ENCODE measurements at places on chromosomes 5 and 9.
A peak's percentile ranks its signal among the peaks of the same experiment; 100 is the strongest.

GRCh38 chr9:88925481-88925880, 65.8 kb upstream of the S1PR3 start:
- no peak for DNase-seq

DNA sequence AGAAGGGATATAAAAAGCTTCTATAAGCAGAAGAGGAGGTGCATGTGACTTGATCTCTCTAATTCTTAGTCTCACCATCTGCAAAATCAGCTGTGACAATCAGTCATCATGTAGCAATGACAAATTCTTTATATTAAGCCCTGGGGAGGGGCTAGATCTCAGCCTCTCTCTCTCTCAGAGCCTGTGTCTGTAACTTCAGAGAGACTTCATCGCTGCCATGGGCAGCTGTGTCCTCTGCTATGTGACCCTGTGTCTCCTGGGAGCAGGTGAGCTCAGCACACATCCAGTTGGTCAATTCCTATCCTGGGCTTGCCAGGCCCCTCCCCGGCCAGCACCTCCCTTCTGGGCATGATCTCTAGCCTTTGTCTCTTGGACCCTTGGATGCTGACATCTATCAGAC, 109.6 kb downstream of the ANKRD18B start:
- no peak for DNase-seq

GRCh38 chr5:151055336-151055735, 25.5 kb downstream of the TNIP1 start:
- no peak for DNase-seq

- DNase-seq, result no peak
These were observed 61.3 kb upstream of the MOCS2 start for GRCh38 chr5:53170746-53171349.

GRCh38 chr5:138351517-138351916, 968 bp upstream of the KDM3B start:
- DNase-seq, result no peak

DNA sequence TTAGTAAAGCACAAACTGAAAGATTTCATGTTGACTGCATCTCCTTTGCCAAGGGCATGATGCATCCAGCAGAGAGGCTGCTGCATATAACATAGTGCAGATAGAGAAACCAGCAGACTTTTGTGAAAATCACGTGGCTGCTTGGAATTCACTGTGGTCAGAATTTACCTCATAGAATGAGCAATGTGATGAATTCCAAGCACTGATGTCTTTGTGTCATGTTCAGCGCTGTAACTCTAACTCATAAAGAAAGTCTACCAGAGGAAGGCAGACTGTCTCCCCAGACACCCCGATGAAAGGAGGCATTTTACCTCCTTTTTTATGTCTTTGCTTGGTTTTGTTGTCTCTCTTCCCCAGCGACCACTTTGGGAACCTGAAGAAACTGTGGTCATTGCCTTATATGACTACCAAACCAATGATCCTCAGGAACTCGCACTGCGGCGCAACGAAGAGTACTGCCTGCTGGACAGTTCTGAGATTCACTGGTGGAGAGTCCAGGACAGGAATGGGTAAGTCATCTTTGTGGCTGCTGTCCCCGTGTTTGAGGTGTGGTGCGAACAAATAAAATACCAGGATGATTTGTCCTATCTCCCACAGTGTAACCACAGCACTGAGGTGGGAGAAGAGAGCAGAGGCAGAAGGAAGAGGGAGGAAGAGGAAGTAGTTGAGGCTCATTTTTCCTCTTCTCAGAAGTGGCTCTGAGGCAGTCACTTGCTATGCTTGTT, 42.0 kb downstream of the ITK start:
- DNase-seq, result no peak

- DNase-seq, result no peak
These were observed 409.3 kb upstream of the CLINT1 start for GRCh38 chr5:158268286-158268685.

DNA sequence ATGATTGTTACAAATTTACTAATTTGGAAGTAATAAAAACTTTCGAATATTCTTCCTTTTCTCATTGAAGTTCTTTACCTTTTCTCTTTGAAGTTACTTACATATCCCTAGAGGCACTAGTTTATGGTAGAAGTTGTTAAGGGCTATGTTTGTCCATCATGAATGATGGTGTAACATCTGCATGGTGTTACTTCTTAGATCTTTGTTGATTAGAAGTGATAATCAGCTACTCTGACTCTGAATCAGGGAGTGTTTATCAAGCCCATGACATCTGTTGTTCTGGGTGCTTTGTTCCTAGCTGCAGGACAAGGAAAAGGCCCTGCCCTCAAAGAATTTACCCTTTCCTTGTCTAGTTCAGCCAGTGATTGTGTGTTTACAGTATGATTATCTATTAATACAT, 32.9 kb downstream of the MAP3K1 start:
- no peak for DNase-seq

DNA sequence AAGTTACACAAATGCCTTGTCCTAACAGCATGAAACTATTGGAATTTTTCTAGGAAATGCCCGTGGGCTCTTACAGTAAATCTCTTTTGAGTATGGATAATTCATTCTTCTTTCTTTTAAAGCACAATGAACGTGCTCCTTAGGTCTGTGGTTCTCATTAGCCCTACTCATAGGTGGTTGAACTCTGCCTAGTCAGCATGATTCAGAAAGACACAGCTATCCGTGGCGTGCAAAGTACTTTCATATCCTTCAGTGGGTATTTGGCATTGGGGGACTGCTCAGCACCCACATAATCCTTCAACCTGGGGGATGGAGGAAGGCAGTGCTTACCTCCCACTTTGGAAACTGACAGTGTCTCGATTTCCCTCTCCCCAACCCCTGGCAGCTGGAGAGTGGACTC, 462.0 kb upstream of the CLINT1 start:
- no peak for DNase-seq

- peak; percentile 37 for DNase-seq
These were observed 44.2 kb downstream of the GSN start for GRCh38 chr9:121312169-121312568.

- DNase-seq, result no peak
These were observed 2.5 kb downstream of the SH3PXD2B start for GRCh38 chr5:172451771-172452197.

DNA sequence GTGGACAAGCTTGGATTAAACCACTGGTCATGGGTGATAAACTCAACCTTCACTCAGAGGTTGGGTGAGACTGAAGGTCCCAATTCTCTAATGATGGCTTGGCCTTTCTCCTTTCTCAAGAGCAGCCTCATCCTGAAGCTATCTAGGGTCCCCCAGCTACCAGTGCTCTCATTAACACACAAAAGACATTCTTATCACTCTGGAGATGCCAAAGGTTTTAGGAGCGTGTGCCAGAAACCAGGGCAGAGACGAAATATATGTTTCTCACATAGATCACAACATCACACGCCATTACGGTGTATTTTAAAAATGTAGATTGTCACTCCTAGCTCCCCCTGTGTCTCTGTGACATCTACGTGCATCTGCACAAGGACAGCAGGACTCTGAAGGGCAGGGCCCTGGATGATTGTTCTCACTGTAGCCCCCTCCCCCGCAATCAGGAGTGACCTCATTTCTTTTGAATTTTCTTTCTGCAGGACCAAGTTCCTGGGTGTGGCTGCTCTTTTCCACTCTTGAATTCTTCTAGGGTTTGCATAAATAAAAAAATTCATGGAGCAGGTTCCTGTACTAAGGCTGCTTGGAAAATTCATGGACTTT, 311.3 kb downstream of the GADD45G start:
- DNase-seq, result no peak

DNA sequence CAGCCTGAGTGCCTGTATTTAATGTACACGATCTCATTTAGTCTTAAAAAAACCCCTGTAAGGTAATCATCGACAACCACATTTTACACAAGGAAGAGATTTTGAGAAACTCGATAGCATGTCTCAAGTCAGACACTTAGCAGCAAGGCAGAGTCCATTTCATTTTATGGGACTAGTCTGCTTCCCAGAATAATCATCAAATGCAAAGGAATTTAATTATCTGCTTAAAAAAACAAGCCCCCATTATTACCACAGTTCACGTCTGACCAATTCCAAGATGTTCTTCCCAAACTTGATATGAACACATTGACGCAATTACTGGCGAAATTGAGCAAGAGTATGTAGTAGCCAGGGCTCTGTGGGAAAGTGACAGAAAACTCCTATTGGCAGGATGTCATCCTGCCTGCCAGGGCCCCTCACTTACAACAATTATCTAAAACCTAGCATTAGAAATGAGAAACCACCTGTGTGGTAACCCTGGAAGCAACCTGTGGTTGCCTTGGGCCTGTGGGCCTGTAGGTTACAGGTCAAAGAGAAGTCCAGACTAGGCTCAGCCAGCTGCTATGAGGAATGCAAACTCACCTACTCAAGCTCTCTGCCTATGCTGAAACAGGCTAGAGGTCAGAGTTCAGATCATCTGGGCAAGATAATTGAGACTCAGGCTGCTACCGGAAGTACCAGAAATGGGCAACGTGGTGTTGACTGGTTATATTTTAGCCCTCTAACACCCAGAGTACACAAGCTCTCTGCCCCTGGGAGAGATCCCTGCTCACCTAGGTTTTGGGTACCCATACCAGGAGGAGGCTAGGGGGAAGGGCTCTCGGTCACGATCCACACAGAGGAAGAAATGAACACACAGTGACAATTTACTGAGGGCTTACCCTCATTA, 1.6 kb downstream of the B4GALT1 start:
- peak; percentile 54 for DNase-seq

DNA sequence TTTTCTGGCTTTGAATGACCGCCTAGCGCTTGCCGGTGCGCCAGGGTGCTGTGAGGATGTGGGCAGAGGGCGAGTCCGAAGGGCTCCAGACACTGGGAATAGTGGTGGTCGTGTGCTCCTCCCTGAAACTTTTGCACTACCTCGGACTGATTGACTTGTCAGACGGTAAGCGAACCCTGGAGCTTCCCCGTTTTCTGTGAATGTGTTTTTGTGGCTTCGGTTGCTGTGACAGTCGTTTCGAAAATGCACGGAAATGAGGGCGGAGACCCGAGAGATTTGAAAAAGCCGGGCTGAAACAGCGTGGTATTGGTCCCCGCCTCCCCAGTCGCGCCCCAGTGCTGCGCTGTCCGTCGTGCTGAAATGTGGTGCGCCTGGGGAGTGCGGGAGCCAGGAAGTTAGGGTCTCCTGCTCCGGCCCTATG, 102.5 kb upstream of the GABRP start:
- no peak for DNase-seq

GRCh38 chr5:115289104-115289503, 7.3 kb downstream of the CCDC112 start:
- no peak for DNase-seq

DNA sequence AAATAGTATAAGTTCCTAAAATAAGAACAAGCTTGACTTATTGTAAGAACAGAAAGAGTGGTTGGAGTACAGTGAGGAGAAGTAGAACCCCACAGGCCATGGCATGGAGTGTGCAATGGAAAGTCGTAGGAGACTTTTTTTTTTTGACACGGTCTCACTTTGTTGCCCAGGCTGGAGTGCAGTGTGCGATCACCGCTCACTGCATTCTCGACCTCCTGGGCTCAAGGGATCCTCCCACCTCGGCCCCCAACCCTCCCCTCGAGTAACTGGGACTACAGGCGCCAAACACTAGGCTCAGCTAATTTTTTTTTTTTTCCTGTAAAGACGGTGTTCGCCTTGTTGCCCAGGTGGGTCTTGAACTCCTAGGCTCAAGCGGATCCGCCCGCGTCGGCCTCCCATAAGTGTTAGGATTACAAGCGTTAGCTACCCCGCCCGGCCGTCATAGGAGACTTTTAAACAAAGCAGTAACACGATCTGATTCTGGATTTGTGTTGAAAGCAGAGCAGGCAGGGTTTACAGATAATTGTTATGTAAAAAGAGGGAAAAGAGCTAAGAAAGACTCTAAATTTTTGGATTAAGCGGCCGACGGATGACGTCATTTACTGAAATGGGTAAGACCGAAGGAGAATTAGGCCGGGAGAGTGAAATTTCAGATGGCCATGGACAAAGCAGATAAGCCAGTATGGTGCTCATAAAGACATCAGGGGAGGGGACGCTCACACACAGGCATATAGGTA, 752 bp downstream of the TSTD2 start:
- peak; percentile 75 for DNase-seq

- DNase-seq, result no peak
These were observed 47.3 kb downstream of the LIFR start for GRCh38 chr5:38509185-38509584.

DNA sequence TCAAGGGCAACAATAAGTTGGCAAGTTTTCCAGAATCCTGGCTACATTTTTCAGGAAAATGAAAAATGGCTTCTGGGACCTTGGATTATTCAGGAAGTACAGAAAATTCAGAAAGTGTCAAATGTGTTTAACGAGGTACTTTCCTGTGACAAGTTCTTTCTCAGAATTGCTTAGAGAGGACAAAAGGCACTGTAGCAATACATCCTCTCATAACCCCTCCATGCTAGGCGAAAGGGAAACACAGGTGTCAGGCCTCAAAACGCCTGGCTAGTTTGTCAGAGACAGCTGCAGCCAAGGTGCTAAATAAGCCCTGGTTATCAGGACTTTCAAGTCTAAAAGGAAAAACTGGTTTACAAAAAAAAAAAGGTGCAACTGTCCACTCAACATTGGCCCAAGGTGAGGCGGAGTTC, 115.2 kb downstream of the GNAQ start:
- DNase-seq, result no peak

GRCh38 chr9:124960409-124960752, 19.5 kb upstream of the GOLGA1 start:
- no peak for DNase-seq

GRCh38 chr5:5710471-5710870, 288.0 kb downstream of the ICE1 start:
- DNase-seq, result no peak

GRCh38 chr5:141001446-141001843, 35.2 kb downstream of the PCDHAC2 start:
- DNase-seq, result no peak

GRCh38 chr5:150649108-150650020, 8.9 kb downstream of the SYNPO start:
- DNase-seq, result peak; percentile 88

DNA sequence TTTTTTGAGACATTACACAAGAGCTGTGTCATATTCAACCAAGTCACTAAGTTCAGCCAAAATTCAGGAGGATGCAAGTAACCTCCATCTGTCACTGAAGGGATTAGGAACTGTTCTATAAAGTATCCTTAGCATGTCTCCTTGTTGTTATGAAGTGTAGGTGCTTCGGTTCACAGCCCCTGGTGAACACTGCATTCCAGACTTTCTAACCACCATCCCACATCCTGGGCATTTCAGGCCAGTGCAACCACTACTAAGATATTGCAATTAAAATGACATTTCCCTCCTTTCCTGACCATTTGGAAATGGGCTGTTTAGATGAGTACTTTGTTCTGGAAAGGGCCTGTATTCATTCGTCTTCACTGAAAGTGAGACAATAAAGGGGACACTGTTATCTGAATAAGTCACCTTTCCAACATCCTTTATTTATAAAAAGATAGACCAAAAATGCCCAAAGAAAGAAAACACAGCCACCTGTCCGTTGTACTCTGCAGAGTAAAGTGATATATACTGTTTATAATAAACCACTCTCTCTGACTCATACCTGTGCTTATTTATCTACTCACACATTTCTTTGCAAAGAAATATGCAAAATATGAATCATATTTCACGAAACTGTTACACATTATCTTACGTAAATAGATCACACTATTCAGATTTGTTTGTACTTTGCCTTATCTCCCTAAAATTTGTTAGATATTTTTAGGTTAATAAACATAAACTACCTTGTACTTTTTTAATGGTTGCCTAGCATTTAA, 861.9 kb downstream of the CDH18 start:
- DNase-seq, result no peak

All from Right ventricle myocardium superior (tissue), 1 donor.